ENCODE measurements at places on chromosomes 11 and 22.

DNA sequence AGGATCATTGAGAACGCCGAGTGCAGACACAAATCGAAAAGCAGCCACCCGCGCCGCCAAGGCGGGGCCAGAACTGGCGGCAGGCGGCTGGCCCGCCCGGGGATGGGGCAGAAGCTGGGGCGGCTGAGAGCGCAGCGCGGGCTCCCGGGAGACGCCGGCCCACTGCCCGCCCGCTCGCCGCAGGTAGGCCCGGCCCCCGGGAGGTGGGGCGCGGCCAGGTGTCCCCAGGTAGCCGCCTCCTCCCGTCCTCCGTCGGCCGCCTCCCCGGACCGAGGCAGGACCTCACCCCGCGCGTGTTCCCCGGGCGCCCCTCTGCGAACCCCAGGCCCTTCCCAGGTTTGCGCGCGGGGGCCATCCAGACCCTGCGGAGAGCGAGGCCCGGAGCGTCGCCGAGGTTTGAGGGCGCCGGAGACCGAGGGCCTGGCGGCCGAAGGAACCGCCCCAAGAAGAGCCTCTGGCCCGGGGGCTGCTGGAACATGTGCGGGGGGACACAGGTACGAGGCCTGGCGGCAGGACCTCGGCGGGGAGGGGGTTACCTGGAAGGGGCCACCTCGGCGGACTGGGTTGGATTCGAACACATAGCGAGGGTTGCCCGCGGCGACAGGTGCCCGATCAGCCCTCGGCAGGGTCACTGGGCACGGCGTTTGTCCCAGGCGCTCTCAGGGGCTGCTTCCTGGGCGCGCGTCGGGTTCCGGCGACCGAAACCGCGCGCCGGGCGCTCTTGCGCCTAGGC lies at the start of gene PRRG4:
PRRG4 (plus strand) TSS at position 248 of the 733 bp plus-strand sequence. CDS start 603 bp downstream, outside the sequence.
- peak; percentile 16 for DNase-seq

- DNase-seq, result no peak
Observed at GRCh38 chr11:113201054-113201818, 113.1 kb upstream of the TTC12 start.

DNA sequence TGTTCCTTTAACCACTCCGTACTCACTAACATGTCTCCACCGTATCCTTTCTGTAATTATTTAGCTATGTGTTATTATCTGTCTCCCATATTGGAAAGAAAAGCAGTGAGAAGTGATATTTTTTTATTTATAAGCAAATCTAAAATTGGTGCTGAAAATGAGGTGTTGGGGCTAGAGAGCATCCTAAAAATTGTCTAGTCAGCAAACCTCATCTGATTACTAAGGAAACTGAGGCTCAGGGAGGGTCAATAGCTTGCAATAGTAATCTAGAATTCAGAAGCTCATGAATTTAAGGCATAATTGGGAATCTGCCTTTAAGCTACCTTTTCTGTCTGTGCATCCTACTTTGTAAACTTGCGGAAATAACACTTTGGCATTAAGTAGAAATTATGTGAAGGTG lies 190.0 kb downstream of the METTL15 start:
- no peak for DNase-seq

- no peak for DNase-seq
Observed at GRCh38 chr11:95153857-95154246, 64.2 kb downstream of the ENDOD1 start.

- DNase-seq, result no peak
Observed at GRCh38 chr11:28476049-28476448, 367.9 kb downstream of the METTL15 start.

DNA sequence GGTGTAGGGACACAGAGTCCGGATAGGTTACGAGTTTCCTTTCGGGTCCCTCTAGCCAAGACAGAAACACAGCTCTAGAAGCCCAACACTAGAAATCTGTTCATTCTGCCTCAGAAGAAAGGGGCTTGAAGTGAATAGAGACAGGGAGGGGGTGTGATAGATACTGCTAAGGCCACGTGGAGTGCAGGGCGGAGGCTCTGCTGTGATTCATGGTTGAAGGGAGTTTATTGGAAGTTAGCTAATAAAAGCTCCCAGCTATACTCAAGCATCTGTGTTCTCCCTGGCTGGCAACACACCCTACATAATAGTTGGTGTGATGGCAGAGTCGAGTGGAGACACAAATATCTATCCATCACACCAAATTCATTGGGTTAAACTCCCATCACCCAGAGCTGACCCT lies 337.4 kb downstream of the CADM1 start:
- DNase-seq, result no peak

DNA sequence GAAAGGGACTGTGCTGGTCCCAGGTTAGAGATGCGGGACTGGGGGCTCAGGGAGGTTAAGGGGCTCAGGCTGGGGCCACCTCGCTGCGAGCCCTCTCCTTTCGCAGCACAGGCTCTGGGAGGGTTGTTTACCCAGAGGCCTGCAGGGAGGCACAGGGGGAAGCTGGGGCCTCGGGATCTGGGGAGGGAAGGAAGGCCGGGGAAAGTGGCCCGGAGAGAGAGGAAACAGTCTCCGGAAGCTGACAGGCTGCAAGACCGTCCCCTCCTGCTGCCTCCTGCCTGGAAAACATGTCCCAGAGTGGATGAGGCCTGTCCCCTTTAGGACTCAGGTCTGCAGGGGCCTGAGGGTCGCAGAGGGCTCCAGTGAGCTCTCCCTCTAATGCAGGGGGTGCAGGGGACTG lies 45.4 kb downstream of the MYO7A start:
- DNase-seq, result no peak

DNA sequence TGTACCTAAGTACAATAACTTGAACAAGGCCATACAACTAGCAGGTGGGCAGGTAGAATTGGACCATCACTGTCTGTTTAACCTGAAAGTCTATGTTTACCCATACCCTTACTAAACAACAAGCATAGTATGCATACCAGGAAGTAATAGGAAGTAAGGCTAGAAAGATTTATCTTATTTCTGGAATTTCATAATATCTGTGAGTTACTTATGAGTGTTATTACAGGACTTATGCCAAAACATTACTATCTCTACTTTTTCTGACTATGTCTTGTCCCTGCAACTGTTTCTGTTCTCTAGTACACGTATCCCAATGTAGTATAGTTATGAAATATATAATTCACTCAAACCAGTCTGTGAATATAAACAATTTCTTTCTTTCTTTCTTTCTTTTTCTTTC lies 1400.8 kb upstream of the TENM4 start:
- no peak for DNase-seq

- DNase-seq, result no peak
Observed at GRCh38 chr11:122853261-122853660, 15.0 kb downstream of the CRTAM start.

GRCh38 chr11:48078689-48079088 lies 98.3 kb downstream of the PTPRJ start:
- DNase-seq, result no peak

DNA sequence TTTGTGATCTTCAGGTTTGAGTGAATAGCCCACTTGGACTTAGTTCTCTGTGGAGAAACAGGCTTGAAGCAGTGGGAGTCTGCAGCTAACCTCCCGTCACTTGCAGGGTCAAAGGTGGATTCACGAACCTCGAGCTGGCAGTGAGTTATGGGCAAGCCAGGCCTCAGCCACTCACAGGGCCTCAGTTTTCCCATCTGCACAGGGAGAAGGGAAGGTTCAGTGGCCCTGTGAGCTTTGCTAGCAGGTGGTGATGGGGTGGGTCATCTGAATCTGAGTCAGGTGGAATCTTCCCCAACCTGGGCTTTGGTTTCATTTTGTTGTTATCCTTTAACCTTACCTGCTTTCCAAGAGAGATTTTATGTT lies 86.6 kb upstream of the GRIK4 start:
- no peak for DNase-seq

GRCh38 chr11:17397311-17398002 lies 9.0 kb upstream of the KCNJ11 start:
- no peak for DNase-seq

DNA sequence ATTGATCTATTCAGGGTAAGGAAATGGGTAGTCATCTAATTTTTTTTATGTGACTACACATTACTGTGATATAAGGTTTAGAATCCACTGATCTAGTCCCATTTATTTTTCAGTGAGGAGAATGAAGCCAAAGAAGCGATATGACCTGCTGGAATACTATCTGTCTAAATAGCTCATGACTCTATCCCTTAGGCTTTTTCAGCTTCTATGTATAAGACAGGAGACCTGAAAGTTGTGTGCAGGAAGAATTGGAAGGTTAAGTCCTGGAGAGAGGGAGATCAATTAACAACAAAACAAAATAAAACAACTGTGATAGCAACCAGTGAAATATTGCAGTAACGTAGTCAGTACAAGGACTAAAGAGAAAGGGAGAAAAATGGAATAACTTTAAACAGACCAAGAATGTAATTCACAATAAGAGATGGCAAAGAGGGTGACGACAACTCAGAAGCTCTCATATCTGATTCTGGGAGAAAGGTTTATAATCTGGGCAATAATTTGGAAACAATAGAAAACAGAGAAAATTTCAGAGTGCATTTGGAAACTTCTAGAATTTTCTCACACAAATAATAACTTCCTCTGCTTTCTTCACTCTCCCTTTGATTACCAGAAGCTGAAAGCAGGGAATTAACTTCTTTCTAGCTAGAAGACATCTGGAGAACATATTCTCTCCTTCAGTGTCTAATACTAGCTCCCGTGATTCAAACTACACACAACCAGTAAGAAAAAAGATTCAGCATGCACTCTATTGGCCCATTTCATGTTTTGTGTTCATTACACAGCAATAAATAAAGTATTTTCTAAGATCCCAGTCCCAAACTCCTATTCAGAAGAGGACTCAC lies 19.2 kb upstream of the CASP12 start:
- no peak for DNase-seq

DNA sequence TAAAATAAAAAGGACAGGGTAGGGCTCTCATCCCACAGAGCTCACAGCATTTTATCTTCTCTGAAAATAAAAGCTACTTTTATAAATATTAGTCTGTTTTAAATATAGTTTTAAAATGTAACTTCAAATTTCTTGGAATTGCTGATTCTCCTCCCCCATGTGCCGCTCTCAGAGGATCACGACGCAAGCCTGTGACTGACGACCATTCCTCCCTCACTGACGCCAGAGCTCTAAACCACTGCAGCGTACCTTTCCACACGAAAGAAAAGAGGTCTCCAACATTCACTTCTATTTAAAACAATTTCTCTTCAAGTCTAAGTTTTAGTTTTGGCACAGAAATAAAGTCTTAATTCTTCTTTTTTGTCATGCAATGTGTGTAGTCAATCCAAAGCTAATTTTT lies 9.3 kb downstream of the TOLLIP start:
- no peak for DNase-seq

GRCh38 chr11:23406131-23406819 lies 546.0 kb upstream of the CCDC179 start:
- DNase-seq, result no peak

DNA sequence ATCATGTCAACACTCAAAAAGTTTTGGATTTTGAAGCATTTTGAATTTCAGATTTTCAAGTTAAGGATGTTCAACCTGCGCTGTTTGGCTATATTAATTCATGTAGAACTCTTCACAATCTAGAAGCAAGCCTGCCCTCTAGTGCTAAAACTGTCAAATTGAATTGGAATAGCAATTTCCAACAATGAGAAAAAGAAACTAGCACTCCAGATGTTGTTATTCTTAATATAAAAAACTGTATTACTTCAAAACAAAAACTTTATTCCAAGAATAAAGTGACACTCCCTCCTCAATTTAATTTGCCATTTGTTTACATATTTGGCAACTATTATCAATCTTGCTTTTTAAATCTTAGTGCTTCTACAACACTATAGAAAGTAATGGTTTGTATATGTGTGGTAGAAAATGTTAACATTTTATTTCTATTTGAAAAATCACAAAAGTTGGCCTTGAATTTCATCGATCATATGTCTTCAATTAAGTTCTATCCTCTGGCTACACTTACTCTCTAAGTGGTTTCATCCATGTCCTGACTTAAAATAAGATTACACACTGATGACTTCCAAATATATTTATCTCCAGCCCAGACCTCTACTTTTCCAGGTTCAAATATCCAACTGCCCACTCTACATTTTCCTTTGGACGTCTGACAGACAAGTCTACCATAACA lies 36.6 kb downstream of the DCUN1D5 start:
- DNase-seq, result peak; percentile 10

- DNase-seq, result no peak
Observed at GRCh38 chr11:94276943-94277342, 27.4 kb upstream of the IZUMO1R start.

- DNase-seq, result no peak
Observed at GRCh38 chr11:28666632-28667031, 558.4 kb downstream of the METTL15 start.

- no peak for DNase-seq
Observed at GRCh38 chr11:96293598-96294021, 49.4 kb downstream of the MAML2 start.

DNA sequence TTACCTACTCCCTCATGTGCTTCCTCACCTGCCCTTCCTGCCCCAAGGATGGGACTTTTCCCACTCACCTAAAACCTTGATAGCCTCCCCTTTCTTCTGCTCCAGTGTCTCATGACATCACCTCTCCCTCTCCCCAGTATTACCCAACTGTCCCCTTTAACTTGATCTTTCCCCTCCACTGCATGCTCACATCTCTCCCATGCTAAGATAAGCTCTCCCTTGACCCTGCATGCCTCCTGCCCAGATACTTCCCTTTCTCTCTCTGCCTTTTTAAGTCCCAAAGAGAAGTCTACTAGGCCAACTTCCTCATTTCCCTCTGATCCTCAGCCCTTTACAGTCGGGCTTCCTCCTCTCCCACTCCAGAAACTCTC lies 14.8 kb downstream of the CD3E start:
- DNase-seq, result no peak

GRCh38 chr11:78339483-78339882 lies 78.1 kb downstream of the GAB2 start:
- DNase-seq, result no peak

DNA sequence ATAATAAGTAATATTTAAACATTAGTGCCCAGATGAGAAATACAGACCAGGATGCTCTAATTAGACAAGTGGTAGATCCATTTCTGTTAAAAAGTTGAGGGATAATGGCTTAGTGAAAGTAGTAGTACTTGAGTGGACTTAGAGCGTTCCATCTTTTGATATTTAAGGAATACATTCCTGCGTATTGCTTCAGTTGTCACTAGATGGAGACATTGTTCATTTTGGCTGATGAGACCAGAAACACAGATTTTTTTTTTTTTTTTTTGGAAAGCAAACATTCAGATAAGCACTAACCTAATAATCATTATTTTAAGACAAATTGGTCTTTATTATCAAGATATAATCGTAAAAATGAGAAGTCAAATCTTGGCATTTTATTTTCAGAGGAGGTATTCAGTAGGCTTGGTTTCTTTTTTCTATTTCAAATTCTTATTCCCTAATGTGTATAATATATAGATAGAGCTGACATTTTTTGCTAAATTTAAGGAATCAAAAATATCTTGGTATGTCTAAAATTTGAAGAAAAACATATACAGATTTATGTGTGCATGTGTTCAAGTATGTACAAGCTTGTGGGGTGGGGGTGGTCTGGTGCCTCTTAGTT lies 92.9 kb downstream of the DYNC2H1 start:
- DNase-seq, result no peak

GRCh38 chr11:102325088-102325487 lies 7.8 kb downstream of the BIRC3 start:
- no peak for DNase-seq

DNA sequence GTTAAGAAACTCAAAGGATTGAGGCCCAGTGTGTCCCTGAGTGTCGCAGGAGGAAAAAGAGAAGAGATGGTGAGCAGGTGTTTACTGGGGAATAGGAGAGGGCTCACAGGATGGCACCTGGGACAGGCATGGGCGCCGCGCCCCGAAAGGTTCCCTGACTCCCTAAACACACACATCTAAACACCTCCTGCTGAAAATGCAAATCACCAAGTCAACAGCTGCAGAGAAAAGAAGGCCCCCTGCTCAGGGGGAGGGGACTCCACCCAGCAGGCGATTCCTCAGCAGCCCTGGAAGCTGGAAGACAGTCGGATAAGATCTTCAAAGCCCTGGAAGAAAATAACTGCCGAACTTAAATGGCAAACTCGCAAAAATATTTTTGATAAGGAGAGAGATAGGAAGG lies 377.2 kb downstream of the BRD1 start:
- DNase-seq, result no peak

All from activated CD4-positive, alpha-beta T cell treated with anti-CD3 and anti-CD28 coated beads, Interleukin-2, amount 50 U/mL, for 24 hours (primary cell).